HT1080 (cell line): ENCODE measurements at places on chromosomes 12 and 14. TPM values are rescaled to one million over a fixed set of nuclear protein-coding genes. Genes with fewer than 3 reads are reported as not detected.

- DNase-seq, result peak; percentile 29
These were observed 140.3 kb downstream of the GCH1 start for GRCh38 chr14:54762296-54762695.

The PDE3A gene
- total RNA-seq, result 0.40 and 0.43 TPM in 2 replicates

- no peak for DNase-seq
These were observed 134.6 kb downstream of the RBM19 start for GRCh38 chr12:113831476-113831875.

GRCh38 chr14:95444132-95445129 lies 72.0 kb downstream of the SYNE3 start:
- DNase-seq, result no peak

GRCh38 chr14:75589931-75590330 lies 11.5 kb downstream of the FLVCR2 start:
- no peak for DNase-seq

The INSM2 gene
- 0.02 TPM in 1 of 2 replicates, not detected in the other for total RNA-seq

The USP44 gene
- not detected in 2 replicates for total RNA-seq

GRCh38 chr12:18151036-18151435 lies 61.0 kb upstream of the RERGL start:
- no peak for DNase-seq

GRCh38 chr12:65952737-65953209 lies 128.5 kb downstream of the HMGA2 start:
- peak; percentile 75 for DNase-seq

GRCh38 chr14:89011355-89012281 lies 187.2 kb downstream of the TTC8 start:
- peak; percentile 45 for DNase-seq

DNA sequence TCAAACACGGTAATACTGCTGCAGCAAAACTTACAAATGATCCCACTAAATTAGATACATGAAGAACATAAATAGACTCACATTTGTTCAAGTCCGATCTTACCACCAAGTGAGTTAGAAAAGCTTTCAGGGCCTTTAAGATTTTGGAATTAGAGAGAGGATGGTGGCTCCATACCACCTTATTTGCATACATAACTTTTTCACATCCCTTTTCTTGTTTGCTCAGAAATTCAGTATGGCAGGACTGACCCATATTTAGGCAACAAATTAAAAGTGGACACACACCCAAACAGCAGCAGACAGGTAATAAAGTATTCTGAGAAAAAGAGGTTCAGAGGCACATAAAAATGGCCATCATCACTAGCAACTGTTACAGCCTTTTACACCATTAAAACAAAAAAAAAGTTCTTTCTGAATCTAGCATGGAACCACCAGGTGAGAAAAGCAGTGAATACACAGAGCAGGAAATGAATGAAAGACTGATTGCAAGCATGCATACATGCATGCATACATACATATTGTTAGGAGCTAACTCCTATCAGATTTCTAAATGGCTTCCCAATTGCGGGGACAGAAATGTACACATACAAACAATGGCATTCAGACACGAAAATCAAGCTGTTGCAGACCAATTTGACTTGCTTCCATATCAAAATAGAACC lies 23.3 kb downstream of the STXBP6 start:
- no peak for DNase-seq

The ZFHX2 gene
- total RNA-seq, result 0.63 and 1.2 TPM in 2 replicates

DNA sequence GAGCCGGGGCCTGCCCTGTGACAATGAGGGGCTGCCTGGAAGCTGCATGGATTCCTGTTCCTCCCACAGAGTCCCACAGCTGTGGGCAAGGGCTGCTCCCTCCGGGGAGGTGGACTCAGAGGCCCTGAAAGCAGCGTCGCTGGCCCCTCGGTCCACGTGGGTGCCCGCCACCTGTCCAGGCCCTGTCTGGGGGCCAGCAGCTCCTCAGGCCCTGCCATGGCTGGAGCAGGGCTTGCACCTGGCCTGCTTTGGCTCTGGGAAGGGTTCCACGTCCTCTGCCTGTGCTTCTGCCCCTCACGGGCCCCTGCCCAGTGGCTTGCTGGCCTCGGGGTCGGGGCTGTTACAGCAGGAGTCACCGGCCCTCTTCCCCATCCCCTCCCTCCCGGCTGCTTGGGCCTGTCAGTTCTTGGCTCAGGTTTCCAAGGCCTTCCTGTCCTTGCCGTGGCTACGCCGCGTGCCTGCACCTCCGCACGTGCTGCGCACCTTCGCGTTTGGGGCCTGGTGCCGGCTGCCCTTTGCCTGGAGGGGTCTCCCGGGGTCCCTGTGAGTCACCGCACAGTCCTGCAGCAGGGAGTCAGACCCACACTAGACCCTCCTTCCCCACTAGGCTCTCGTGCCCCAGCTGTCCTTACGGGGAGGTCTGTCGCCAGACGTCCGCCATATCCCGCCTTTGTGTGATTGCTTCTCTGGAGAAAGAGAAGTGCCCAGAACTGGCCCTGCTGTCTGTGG lies 5.8 kb downstream of the FBRSL1 start:
- no peak for DNase-seq

DNA sequence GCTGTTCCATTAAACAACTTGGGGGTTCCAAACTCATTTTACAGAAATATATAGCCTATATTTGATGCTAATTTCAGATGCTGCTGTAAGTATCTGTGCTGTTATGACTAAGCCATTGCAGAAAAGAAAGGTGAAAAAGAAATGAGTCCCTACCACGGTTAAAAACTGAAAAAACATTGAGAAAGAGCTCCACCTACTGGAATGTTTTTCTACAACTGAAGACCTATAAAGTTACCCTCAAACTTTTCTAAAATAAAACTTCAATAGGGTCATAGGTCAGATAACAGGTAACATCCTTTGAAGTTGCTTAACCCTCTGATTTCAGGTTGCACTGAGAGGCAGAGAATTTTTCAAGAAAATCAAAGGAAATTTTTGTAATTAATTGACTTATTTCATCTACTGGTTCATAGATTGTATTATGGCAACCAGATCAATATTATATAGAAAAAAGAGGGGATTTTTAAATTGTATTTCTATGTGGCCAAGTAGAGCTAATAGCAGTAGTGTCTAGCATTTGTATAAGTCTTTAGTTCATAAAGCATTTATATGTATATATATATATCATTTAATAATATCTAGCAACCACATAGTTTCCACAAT lies 279.9 kb downstream of the RPS29 start:
- peak; percentile 46 for DNase-seq

GRCh38 chr14:23172574-23172973 lies 10.9 kb downstream of the SLC7A8 start:
- DNase-seq, result no peak

The MYO1H gene
- total RNA-seq, result not detected in 2 replicates

GRCh38 chr12:39866135-39866534 lies 239.7 kb downstream of the SLC2A13 start:
- DNase-seq, result no peak

The SLC25A21 gene
- total RNA-seq, result 0.13 and 0.37 TPM in 2 replicates

The SLC17A8 gene
- total RNA-seq, result not detected in 2 replicates

GRCh38 chr12:57441846-57442427 lies 7.4 kb downstream of the INHBC start:
- DNase-seq, result no peak

GRCh38 chr14:38257507-38257906 lies 1.6 kb upstream of the CLEC14A start:
- peak; percentile 17 for DNase-seq

The SLC25A47 gene
- total RNA-seq, result 0.37 TPM in 1 of 2 replicates, not detected in the other

- DNase-seq, result no peak
These were observed 1.9 kb downstream of the CCDC38 start for GRCh38 chr12:95940514-95940913.

DNA sequence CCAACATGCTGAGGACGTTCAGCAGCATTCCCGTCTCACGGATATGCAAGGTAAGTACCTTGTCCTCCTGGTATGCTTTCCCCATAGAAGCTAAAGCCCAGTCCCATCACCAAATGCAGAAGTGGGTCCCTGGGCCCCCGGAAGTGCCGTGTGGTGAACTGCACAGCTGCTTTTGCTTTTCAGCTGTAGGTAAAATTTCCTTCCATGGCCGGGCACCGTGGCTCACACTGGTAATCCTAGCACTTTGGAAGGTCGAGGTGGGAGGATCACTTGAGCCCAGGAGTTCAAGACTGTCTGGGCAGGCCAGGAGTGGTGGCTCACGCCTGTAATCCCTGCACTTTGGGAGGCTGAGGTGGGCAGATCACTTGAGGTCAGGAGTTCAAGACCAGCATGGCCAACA lies 44.1 kb downstream of the HSP90AA1 start:
- no peak for DNase-seq

DNA sequence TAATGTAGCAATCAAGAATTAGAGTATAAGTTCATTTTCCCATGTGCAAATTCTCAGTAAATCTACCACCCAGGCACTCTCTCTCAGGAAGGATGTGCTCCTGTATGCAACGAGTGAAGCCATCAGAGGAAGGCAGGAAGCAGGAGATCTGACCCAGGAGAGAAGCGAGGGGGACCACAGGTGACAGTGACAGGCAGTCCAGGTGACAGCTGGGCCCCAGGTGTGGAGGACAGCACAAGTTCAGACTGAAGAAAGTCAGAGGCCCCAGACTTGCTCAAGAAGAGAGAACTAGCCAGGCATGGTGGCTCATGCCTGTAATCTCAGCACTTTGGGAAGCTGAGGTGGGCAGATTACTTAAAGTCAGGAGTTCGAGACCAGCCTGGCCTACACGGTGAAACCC lies 13.8 kb downstream of the CLMN start:
- no peak for DNase-seq

The ENDOU gene
- not detected in 2 replicates for total RNA-seq

The KLRK1 gene
- total RNA-seq, result not detected in 2 replicates

- peak; percentile 81 for DNase-seq
These were observed 18.0 kb upstream of the DYRK2 start for GRCh38 chr12:67630373-67631088.

GRCh38 chr12:111034886-111035577 lies 114.7 kb upstream of the MYL2 start:
- DNase-seq, result no peak

GRCh38 chr12:93121729-93122488 lies 192.8 kb upstream of the EEA1 start:
- DNase-seq, result peak; percentile 52

The TAMALIN gene
- total RNA-seq, result 0.39 and 1.5 TPM in 2 replicates

The MMAB gene
- 47.7 and 61.5 TPM in 2 replicates for total RNA-seq

DNA sequence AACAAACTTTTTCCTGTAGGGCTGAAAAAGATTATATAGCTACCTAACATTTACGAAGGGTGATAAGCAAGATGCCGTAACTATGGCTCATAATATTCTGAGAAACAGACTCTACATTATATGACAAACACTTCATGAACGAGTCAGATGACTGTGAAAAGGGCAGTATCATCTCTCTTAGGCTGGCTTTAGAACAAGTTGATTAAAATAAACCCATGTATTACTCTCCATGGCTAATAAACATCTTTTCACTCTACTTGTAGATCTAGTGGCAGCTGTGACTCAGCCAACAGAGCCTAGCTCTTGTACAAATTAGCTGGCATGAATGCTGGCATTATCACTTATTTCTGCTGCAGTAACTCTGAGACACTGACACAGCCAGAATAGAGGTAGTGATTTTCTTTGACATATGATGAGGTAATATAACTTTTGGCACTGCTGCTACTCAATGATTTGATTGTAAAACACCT lies 47.1 kb downstream of the SLC2A13 start:
- peak; percentile 30 for DNase-seq

- DNase-seq, result peak; percentile 82
These were observed 305.6 kb downstream of the RAD51B start for GRCh38 chr14:68124979-68125731.

The MFAP5 gene
- not detected in 2 replicates for total RNA-seq

DNA sequence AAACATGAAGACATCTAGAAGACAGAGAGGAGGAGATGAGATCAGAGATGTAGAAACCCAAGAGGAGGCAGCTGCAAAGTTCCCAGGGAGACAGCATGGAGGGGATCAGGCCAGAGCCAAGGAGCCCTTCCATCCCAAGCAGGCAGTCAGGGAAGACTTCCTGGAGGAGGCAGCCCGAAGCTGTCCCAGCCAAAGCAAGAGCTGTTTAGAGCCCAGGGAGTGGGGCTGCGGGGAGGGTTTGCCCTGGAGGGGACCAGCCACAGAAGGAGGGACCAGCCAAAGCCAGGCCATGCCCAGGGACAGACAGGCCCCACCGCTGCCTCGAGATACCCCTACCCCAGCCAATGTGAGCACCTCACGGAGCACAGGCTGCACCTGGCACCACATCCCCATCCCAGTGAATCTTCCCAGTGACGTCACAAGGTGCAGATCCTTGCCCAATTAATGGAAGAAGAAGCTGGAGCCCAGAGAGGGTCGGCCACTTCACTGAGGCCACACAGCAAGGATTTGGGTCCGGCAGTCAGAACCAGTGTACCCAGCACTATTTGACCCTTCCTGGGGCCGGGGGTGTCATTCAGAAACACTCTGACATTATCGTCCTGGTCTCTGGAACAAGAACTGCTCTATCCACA lies 14.1 kb upstream of the DIO3 start:
- no peak for DNase-seq

- no peak for DNase-seq
These were observed 36.5 kb downstream of the ZC3H14 start for GRCh38 chr14:88599326-88599725.

The KCNK10 gene
- total RNA-seq, result not detected in 2 replicates

The CMA1 gene
- total RNA-seq, result not detected in 2 replicates

DNA sequence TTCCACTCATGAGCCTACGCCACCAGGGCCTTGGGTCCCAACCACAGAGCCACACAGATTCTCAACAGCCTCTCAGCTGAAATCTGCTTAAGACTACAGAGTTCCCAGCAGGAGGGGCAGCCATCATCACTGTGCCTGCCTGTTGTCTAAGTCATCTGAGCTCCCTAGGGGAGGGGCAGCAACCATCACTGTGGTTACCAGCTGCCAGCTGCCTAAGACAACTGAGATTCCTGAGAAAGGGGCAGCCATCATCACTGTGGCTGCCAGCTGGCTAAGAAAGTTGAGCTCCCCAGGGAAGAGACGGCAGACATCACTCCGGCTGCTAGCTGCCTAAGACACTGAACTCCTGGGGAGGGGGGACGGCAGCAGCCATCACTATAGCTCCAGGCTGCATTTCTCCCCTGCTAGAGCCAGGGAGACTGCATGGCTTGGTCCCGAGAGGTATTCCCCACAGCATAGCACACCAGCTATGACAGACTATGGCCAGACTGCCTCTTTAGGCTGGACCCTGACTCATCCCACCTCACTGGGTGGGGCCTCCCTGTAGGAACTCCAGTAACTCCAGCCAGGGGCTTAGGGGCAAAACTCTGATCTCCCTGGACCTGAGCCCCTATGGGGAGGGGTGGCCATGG lies 37.2 kb upstream of the C14orf132 start:
- peak; percentile 8 for DNase-seq

The DPPA3 gene
- not detected in 2 replicates for total RNA-seq

GRCh38 chr12:104279164-104279563 lies 24.4 kb upstream of the EID3 start:
- DNase-seq, result no peak

The LRRIQ1 gene
- total RNA-seq, result 0.06 TPM in 1 of 2 replicates, not detected in the other
